ENCODE measurements at places on chromosomes 2 and 18.

DNA sequence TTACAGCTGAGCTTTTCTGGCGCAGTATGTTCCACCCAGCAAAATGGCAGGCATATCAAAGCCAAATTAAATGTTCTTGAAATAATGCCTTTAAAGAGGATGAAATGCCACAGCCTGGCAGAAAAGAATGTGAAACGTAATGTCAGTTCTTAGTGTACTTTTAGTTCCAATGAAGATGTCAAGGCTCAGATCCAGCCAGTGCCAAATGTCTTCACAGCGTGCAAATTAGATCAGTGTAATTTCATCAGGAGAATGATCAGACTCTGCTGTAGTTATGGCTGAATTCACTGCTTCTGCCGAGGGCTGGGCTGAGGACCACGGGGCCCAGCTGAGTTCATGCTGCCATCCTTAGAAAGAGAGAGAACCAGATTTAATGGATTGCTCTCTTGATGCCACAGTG, 78.7 kb upstream of the ITGA4 start:
- no peak for DNase-seq

DNA sequence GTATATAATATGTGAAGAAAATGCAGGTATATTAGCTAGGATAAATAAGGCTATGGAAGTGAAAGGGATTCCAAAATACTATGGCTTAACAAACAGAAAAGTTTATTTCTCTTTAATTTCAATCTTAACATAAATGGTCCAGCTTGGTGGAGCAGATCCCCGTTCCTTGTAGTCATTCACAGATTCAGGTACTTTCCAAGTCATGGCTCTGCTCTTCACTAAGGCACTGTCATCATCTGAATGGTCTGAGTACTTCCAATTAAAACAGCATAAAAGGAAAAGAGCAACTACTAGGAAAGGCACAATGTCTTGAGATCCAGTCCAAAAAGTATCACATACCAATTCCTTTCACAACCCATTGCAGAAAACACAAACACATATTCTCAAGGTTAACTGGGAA, 63.4 kb downstream of the OLA1 start:
- DNase-seq, result no peak

- no peak for DNase-seq
Measured at GRCh38 chr2:174623690-174624089, 26.1 kb upstream of the WIPF1 start.

DNA sequence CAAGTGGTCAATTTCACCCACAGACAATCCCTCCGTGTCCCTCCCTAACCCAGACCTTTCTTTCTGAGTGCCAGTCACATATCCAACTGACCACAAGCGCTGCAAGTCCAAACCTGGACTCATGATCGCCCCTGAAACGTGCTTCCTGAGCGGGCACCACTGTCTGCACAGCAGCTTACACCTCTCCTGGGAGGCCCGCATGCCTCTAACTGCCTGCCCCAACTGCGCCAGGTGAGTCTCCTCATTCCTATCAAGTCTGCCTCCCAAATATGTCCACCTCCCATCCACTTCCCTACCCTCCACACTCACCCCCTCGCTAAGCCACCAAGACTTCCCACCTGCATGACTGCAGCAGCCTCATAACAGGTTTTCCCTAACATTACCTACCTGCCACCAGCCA, 33.4 kb downstream of the COL4A4 start:
- no peak for DNase-seq

- DNase-seq, result no peak
Measured at GRCh38 chr2:180733330-180733729, 247.1 kb upstream of the UBE2E3 start.

DNA sequence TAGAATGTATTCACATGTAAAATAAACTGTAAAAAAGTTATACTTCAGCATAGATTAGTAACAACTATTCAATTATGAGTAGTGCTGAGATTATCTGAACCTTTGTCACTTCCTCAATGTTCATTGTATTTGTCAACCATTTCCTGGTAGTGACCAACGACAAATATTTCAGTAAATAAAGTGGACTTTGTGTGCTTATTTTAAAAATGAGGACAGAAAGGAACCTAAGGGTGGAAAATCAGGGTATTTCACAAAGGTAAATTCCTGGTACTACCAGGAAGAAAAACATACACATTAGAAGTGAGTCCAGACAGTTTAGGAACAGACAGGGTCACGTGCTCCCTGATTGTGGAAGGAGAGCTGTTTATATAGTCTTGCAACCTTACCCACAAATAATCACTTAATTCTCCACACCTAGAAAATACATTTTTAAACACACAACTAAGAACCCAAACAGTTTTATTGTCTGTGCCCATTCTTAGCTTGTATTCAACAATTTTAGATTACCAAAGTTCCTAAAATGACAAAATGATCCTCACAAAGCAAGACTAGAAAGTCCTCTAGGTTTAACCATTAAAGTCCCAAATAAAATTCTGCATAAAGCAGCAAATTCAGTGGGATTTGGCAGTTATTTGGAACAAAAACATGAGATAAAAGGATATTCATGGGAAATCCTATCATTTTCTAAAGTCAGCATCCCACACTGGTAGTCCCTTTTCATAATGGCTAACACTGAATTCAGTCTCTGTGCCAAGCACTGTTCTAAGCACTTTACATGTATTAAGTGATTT, 28.2 kb downstream of the PELI1 start:
- DNase-seq, result no peak

- no peak for DNase-seq
Measured at GRCh38 chr2:40466332-40466906, 14.5 kb upstream of the SLC8A1 start.

DNA sequence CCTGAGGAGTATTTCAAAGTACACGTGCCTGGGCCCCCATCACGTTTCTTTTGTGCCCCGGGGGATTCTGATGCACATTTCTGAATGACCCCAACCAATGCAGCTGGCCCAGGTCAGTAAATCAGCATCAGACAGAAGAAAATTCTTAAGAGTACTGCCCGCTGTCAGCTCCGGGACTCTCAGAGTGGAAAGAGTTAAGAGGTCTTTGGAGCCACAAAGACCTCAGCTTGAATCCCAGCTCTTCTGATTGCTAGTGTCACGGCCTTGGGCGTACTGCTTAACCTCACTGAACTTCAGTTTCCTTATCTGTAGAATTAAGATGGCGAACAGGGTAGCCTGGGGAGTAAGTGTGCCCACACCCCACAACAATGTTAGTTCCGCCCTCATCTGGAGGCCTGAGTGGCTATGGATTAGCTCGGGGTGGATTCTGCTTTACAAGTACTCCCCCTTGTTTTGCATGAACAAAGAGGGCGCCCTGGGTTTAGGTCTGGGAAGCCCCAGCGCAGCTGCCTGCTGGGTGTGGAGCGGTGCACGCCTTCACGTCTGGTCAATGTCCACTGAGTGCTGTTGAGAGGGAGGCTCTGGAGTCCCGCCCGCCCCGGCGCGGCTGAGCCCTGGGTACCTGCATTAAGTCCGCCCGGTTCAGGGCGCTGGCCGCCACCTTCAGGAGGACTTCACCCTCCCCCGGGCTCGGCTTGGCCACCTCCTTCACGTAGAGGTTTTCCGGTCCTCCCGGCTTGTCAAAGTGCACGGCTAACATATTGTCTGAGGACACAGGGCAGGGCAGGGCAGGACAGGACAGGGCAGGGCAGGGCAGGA, 858 bp downstream of the TP53I3 start:
- no peak for DNase-seq

- no peak for DNase-seq
Measured at GRCh38 chr2:149782572-149782971, 195.0 kb upstream of the MMADHC start.

- no peak for DNase-seq
Measured at GRCh38 chr2:46047290-46047689, 249.9 kb upstream of the EPAS1 start.

GRCh38 chr2:127145280-127145895, 38.4 kb upstream of the BIN1 start:
- DNase-seq, result no peak

DNA sequence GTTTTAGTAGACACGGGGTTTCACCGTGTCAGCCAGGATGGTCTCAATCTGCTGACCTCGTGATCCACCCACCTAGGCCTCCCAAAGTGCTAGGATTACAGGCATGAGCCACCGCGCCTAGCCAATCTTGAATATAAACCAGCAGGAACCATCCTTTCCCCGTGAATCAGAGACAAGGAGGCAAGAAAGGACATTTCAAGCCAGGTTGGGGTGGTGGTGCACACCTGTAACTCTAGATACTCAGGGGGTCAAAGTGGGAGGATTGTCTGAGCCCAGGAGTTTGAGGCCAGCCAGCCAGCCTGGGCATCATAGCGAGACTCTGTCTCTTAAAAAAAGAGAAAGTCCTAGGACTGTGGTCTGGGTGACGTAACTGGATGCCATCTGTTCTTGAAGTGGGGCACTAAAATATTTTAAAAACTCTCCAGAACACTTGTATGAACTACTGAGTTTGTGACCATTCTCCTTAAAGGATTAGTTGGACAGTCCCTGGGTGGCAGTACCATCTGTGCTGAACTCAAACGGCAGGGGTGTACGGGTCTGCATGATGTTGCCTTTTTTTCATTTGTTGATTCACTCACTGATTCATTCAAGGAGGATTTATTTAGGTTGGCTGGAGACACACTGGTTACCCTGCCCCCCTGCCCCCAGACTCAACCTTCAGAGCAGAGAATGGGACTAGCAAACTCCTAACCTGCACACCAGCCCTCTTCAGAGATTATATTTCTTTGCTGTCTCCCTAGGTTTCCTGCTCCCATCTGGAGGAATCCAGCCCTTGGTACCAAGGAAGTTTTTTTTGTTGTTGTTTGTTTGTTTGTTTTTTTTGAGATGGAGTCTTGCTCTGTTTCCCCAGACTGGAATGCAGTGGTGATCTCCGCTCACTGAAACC, 2.9 kb upstream of the TLX2 start:
- DNase-seq, result no peak

- DNase-seq, result no peak
Measured at GRCh38 chr2:137677466-137677865, 286.8 kb upstream of the HNMT start.

DNA sequence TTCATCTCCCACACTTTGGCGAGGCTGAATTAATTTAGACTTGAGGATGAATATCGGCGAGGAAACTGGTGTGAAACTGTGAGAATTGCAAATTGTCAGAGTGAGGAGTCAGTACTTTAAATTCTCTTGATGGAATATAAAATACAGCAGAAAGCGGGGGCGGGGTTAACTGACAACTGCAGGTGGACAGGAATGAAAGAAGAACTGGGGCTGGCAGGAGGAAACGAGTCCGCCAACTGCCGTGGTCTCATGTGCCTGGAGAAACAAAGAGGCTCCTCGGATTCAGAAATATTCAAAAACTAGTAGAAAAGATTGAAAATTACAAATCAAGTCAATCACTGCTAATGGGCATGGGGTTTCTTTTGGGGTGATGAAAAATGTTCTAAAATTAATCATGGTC, 44.3 kb downstream of the MOGAT1 start:
- no peak for DNase-seq

GRCh38 chr2:53058526-53058925, 709.1 kb upstream of the CHAC2 start:
- no peak for DNase-seq

- no peak for DNase-seq
Measured at GRCh38 chr18:45359275-45360009, 255.8 kb upstream of the SLC14A2 start.

GRCh38 chr18:6871566-6871965, 142.1 kb downstream of the ARHGAP28 start:
- no peak for DNase-seq

DNA sequence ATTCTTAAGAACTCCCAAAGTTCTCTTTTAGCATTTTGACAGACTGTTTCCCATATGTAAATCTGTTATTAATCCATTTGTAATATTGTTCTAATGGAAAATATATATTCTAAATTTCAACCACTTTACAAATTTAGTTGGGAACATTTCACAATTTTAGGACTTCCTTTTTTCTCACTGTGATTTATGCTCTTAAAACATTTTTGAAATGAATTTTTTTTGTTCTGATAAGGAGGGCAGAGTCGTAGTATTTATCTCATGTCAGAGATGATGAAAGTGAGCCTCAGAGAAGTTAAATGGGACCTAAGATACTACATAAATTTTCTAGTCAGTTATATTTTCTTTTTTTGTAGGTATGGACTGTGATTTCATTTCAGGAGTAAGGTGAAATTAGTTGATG, 26.6 kb downstream of the RASGRP3 start:
- no peak for DNase-seq

GRCh38 chr2:168210895-168211570, 36.4 kb downstream of the STK39 start:
- DNase-seq, result no peak

DNA sequence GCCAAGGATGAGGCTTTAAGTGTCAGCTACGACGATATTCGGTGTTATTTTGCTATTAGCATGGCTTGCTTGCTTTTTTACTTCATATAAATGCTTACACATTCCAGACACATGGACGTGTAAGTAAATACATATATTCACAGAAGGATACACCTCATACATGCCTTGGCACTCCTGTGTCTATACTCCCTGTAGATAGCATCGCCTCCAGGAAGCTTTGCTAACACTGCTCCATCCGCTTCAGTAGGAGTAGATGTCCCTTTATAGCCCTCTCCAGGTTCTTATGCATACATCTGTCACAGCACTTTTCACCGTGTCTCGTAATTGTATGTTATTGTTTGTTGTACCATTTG, 27.5 kb upstream of the KCTD1 start:
- DNase-seq, result no peak

DNA sequence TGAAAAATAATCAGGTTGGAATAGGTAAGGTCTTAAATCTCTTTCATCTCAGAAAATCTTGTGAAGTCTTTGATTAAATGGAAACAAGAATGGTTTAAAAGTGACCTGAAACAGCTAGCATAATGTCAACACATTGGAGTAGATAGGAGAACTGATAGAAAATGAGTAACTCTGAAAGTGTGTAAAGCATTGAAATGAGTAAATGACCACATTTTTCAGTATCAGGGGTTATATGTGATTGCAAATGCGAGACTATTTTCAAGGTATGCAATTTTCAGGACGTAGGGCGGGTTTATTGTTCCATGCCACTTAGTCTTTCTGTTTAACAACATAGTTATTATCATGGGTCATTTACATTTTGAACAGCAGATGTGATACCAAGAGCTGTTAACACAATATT, 1383.2 kb downstream of the LRP1B start:
- no peak for DNase-seq

DNA sequence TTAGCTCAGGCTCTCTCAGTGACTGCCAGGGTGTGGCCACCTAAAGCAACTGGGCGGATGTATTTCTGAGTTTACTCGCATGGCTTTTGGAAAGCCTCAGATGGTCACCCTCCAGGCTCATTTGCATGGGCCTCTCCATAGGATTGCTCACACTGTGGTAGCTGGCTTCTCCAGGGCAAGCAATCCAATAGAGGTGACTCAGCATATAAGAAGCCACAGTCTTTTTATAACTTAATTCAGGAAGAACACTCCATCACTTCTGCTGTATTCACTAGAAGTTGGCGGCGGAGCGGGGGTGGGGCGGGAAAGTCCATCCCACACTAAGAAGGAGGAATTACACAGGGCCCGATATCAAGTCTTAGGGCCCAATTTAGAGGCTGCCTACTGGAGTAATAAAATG, 3.6 kb upstream of the DOK6 start:
- DNase-seq, result no peak

DNA sequence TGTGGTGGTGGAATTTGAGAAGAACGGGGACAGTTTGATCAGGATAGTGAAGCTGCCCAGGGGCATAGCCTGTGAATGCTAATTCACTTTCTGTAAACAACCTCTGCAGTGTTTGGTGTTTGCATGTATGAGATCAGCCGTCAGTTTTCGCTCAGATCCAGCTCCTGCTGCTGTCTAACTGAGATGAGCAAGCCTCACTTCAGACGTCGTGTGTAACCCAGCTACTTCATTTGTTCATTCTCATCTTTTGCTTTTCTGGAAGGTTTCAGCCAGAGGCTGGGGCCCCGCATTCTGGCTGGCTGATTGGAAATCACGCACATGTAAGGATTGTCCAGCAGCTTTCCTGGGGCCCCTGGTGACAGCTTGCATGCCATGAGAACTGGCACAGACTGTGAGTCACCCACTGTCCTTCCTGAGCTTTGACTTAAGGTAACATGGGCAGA, 48.9 kb downstream of the LDLRAD4 start:
- DNase-seq, result no peak

All from stimulated activated CD8-positive, alpha-beta memory T cell treated with anti-CD3 and anti-CD28 coated beads, Interleukin-7, amount 100 ng/mL, for 48 hours (primary cell).